ENCODE measurements at places on chromosomes 2 and 18. TPM values are rescaled to one million over a fixed set of nuclear protein-coding genes. Genes with fewer than 3 reads are reported as not detected.

GRCh38 chr2:2703762-2704427, 372.8 kb upstream of the MYT1L start:
- no peak for DNase-seq

DNA sequence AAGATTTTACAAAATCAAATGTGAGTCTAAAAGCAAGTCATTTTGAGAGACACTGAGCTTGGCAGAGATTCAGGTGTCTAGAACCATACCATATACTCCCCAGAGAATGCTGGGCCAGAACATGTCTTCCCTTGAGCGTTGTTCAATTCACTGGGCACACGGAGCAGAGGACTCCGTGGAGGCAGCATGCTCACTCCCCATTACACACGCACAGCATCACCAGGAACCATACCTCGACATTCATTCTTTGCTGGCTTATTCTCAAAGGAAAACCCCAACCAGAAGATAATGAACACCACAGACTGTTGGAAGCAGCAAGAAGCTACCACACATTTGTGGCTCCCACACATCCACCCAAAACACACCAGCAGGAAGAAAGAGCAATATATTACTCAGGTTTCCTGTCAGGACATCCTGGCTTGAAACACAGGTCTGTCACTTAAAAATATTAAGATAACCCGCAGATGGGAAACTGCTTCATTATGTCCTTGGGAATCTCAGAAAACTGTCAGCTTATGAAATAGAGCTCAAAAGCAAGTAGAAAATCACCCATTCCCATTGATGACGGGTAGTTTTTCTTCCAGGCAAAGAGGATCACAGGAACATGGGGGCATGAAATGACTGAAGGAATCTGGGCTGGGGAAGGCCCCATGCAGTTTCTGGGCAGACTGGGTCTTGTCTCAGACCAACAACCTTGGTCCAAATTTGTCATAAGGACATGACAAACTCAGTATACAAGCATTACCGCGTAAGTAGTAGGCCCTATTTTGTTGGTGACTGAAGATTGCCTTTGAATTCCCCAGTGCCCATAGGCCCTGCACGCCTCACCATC, 46.4 kb downstream of the PCBP1 start:
- no peak for DNase-seq

DNA sequence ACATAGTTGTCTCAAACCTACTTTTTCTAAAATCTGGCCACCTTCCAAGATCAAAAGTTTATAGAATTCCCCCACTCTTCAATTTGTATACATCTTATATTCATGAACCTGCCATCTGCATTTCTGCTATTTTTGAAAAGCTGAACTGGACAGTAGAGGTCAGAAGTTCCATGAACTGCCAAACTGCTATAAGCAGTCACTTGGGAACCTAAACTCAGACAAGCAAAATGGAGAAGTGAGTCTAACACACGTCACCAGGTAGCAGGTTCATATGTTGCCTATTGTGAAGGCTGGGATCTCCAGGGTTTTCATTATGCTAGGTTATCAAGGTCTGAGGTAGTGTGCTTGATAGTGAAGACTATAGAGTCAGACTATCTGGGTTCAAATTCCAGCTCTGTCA, 2.0 kb upstream of the MYO1B start:
- DNase-seq = no peak

GRCh38 chr2:115549611-115550130, 1107.2 kb downstream of the DPP10 start:
- no peak for DNase-seq

GRCh38 chr18:498931-499775, 1.3 kb downstream of the COLEC12 start:
- peak; percentile 27 for DNase-seq

GRCh38 chr18:6543330-6543908, 128.7 kb upstream of the L3MBTL4 start:
- no peak for DNase-seq

DNA sequence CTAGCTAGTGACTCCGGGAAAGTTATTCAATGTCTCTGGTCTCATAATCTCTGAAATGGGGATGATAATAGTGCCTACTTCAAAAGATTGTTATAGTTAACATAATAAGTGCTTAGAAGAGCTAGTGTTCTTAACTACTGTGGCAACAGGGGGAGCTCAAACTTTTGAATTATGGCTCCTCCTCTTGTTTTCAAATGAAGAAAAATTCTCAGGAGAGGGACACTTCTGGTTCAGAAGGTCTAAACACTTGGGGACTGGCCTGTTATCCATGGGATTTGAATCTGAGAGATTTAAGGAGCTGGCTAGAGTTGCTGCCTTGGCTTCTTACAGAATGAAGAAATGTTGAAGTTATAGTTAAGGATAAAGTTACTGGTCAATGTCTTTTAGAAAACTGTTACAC, 92.2 kb upstream of the ITGB6 start:
- no peak for DNase-seq

DNA sequence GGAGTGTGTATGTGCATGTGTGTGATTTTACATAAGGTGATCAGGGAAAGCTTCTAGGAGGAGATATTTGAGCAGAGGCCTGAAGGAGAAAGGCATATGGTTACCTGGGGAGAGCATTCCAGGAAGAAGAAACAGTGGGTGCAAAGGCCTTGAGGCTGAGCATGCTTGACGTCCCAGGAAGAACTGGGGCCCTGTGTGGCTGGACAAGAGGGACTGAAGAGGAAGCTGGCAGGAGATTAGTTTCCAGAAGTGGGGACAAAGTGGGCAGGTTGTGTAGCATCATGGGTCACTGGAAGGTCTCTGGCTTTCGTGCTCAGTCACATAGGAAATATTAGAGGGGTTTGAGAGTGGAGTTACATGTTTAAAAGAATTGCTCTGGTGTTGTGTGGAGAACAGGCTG, 42.0 kb upstream of the POLE4 start:
- DNase-seq = no peak

- DNase-seq = no peak
Observed at GRCh38 chr18:70385474-70385873, 96.6 kb downstream of the SOCS6 start.

- DNase-seq = no peak
Observed at GRCh38 chr2:148493822-148494563, 150.6 kb upstream of the EPC2 start.

DNA sequence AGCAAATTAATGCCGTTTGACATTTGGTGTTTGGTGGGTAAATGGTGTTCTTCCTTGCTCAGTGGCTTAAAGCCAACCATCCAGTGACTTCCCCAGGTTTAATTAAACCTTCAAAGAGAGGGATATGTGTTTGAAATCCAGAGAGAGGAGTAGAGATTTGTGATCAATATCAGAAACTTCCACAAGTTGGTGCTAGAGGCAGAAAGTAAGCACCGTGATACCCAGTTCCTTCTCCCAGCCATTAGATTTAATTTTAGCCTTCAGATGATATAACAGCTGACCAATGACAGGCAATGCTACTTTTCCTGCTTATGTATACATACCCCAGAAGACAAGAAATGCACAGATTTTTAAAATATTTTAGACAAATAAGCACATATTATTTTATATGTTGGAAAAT, 398.5 kb downstream of the CDH2 start:
- DNase-seq = no peak

GRCh38 chr2:151665959-151666358, 68.3 kb downstream of the NEB start:
- no peak for DNase-seq

- peak; percentile 67 for DNase-seq
Observed at GRCh38 chr2:43178602-43179542, 47.5 kb downstream of the ZFP36L2 start.

DNA sequence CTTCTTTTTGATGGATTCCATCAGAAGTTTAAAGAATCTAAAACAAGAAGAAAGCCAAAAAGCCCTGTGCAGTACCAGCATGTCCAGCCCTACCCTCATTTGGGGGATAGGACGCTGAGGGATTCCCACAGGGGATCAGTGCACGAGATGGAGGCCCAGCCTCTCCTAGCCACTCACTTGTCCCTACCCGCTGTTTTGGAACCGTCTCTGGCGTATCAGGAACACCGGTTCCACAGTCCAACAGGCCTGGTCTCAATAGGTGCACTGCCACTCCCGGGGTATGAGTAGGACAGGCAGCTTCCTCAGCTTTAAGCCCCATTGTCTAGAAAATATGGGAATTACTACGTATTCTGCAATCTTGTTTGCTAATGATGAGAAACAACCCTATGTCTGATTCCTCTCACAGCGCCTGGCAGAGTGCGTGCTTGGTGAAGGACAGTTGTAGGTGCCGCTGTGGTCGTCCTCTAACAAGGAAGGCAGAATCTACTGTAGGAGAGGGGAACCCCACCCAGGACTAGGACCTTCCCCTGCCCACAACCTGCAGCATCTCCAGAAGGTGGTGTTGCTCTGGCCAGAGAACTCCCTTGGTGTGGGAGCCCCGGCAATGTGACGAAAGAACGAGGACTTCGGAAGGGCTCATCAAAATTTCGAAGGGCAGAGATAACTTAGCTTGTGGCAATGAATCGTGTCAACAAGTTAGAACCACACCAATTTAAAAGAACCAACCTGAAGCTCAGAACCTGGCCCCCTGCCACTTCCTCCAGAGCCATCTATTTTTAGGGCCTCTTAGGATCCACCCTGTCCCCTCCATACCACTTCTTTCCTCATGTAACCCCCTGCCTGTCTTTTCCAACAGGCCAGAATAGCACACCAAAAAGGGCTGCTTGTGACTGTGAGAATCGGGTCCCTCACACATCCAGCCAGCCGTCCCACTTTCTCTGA, 71.7 kb downstream of the POLR1A start:
- no peak for DNase-seq

DNA sequence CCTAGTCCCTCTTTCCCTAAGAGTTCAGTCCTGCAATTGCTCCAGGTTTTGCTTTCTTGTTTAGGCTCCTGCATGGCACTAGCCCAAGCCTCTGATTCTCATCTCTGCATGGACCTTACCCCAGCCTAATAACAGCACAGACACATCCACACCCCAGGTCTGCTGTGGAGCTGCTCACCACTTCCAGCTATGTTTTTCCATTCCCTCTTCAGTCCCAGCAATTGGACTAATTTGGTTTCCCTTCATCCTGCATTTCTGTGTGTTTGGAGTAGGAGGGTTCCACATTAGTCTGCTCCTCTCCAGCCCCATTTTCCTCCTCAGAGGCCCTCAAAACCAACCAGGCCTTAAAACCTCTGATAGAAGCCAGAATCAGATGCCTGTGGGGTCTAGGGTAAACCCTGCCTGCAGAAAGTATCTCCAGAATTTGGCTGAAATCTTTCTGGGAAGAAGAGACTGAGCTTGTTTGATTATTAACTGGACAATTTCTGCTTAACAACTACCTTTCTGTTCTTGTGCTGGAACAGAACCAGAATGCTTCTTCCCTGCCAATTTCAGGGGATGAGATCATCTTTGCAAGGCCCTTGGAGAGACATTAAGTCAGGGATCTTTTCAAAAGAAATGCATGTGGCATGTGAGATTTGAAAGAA, 95.9 kb downstream of the GFPT1 start:
- peak; percentile 83 for DNase-seq

DNA sequence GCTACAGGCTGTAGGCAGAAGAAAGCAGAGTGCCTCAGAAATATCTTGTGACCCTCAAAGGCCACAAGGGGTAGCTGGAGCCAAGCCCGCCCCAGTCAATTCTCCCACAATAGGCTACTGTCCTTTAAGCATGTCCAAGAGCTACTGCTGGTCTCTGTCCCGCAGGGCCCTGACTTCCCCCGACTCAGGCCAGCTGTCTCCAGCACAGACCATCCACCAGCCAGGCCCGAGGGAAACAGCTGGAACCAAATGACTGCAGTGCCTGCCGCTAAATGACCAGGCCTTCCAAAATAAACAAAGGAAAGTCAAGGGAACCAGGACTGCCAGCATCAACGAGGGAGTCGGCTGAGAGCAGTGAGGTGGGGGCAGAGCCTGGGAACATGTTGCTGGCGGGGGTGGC, 36.7 kb downstream of the MCFD2 start:
- DNase-seq = no peak

- DNase-seq = no peak
Observed at GRCh38 chr2:237639836-237640220, 12.4 kb downstream of the LRRFIP1 start.

- no peak for DNase-seq
Observed at GRCh38 chr2:18637196-18637595, 47.8 kb upstream of the NT5C1B start.

DNA sequence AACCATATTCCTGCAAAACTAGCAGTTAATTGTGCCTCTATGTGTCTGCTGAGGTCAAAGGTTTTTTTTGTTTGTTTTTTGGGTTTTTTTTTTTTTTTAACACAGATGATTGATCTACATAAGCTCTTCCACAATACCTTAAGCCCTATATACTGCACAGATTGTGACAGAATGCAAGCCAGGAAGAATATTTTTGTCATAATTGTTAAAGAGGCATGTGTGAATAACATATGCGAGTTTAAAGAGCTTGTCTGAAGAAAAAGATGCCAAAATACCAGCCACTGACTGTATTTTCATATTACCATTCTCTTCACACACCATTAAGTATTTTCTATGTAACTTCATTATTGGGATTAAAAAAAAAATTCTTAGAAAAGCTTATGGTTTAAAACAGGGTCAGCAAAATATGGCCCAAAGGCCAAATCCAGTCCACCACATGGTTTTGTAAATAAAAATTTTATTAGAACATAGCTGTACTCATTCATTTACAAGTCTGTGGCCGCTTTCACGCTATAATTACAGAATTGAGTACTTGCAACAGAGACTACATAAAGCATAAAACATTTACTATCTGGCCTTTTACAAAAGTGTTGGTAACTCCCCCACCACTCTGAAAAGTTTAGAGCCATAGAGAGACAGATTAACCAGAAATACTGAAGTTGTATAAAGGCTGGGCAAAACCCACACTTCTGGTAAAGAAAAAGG, 89.9 kb downstream of the TRIP12 start:
- DNase-seq = no peak

DNA sequence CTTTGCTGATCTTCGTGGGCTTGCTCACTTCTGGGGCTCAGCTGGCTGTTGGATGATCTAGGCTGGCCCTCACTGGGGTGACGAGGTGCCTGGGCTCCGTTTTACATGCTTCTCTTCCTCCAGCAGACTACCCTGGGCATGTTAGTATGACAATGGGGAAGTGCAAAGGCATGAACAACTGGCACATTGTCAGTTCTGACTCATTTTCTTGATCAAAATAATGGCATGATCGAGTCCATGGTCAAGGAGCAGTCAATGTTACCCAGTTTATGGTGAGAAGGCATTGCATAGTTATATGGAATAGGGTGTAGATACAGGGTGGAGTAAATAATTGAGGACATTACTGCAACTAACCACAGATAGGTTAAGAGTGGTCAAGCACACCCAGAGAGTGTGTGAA, 10.0 kb upstream of the UPP2 start:
- no peak for DNase-seq

The PAIP2B gene
- 4.9 TPM for polyA plus RNA-seq

The RAD51AP2 gene
- polyA plus RNA-seq = 0.06 TPM

The ARHGAP28 gene
- polyA plus RNA-seq = 26.6 TPM

The SP110 gene
- 12.7 TPM for polyA plus RNA-seq

The SMYD1 gene
- polyA plus RNA-seq = 94.9 TPM

The KCNS3 gene
- polyA plus RNA-seq = 10.3 TPM

The IL36A gene
- polyA plus RNA-seq = not detected

The TMEM214 gene
- 63.0 TPM for polyA plus RNA-seq

The UGT1A10 gene
- not detected for polyA plus RNA-seq

The LIPG gene
- polyA plus RNA-seq = 7.7 TPM

The KIF1A gene
- polyA plus RNA-seq = 5.1 TPM

The GALR1 gene
- polyA plus RNA-seq = 0.07 TPM

The PSMA8 gene
- polyA plus RNA-seq = not detected

Data from muscle of arm (tissue), 14 donors.